ENCODE measurements at places on chromosomes 1 and 21.

DNA sequence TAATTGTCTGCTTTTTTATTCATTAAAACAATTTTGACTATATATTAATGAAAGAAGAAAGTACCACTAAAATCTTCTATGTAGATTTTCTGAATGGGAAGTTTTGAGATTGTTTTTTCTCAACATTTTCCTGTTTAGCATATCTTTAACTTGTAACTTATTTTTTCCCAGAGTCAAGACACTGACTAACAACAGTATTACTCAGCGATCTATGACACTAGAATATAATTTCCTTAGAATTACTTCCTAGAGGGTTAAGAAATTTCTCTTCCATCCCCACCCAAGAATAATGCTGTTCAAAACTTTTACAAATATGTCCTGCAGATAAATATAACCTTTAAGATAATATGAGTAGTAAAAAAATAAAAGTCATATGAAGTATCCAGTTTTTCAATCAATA, 218.2 kb upstream of the NR5A2 start:
- no peak for DNase-seq

- DNase-seq, result no peak
Observed at GRCh38 chr1:154572468-154573167, 5.0 kb downstream of the CHRNB2 start.

DNA sequence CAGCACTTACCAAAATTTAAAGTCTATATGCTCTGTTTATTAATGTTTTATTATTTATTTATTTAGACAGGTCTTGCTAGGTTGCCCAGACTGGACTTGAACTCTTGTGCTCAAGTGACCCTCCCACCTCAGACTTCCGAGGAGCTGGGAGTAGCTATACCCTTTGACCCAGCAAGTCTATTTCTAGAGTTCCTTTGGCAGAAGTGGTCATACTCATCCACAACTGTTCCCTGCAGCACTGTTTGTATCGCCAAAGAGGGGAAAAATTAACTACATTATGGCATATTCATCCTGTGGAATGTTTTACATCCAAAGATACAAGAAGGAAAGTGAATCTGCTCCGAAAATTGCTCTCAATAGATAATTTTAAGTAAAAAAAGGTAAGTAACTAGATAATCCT, 28.5 kb downstream of the CACNA1S start:
- no peak for DNase-seq

GRCh38 chr1:94528826-94529225, 12.7 kb downstream of the F3 start:
- no peak for DNase-seq

DNA sequence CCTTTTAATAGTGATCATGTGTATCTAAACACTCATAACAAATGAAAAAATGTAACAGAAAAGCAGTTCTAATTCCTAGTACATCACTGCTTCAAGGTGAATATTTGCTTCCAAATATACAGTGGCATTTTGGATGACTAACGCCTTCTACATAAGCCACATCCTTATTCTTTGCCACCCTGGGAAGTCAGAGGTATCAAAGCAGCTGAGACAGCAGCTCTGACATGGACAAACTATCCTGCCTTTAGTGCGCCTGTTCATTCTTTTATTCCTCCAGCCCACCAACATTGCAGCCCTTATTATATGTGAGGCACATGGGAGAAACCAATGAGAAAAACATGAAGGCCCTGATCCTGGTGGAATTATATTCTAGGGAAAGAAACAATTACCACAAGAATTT, 183.0 kb downstream of the APP start:
- DNase-seq, result no peak

GRCh38 chr1:156601122-156601830, at the start of gene GPATCH4:
Gene GPATCH4 (minus strand): TSS chr1:156601479.
- DNase-seq, result peak; percentile 73

DNA sequence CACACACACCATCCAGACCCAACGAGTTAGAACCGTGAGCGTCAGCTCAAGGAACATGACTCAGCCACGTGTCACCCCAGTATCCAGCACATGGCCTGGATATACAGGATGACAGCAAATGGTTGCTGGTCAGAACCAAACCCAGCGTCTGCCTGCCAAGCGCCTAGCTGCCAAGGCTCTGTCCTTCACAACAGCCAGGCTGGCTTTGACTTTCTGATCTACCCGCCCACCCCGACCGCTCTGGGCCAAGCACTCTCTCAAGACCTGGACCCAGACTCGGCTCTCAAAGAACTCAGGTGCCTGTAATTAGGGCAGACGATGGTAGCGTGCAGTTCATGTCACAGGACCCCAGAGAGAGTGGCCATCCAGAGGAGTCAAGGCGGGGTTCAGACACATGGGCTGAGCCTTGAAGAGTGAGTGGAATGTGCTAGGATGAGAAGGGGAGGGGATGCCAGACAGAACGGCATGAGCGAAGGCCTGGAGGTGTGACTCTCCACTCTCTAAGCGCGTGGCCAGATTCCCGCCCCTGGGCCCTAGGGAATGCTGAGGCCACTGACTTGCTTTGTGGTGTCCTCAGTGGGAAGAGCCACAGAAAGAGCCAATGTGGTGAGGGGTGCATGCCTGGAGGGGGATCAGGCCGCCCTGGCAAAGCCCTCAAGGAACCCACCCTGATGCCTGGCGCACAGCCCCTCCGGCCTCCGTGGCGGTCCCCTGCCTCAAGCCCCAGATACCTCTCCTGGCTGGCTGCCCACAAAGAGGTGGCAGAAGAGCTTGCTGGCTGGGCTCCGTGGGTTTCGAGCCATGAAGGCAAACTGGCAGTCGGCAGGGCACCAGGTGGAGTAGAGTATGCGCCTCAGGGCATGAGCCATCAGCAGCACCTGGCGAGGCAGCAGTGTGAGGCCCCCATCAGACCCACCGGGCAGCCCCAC, 7.0 kb downstream of the SH2D5 start:
- no peak for DNase-seq

DNA sequence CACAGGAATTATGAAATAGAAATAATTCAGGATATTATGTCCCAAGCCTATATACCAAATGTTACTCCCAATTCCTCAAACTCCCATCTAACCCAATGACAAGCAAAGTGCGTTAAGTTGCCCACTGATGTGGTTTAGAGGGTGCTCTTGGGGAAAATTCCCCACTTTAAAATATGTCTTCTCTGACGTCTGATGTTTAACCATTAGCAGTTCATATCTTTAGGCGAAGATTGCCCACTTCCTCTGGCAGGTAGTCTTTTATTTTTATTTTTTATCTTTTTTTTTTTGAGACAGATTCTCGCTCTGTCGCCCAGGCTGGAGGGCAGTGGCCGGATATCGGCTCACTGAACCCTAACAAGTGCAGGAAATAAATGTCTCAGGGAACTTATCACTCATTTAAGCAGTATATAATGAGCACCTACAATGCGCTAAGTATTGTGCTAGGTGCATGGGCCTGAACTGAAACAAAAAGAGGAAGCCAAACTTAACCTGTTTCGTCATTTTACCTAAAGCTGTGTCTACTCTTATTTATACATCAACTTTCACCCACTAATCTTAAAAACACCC, 1.3 kb upstream of the LYST start:
- DNase-seq, result no peak

GRCh38 chr1:179440971-179441370, 75.2 kb downstream of the AXDND1 start:
- peak; percentile 10 for DNase-seq

DNA sequence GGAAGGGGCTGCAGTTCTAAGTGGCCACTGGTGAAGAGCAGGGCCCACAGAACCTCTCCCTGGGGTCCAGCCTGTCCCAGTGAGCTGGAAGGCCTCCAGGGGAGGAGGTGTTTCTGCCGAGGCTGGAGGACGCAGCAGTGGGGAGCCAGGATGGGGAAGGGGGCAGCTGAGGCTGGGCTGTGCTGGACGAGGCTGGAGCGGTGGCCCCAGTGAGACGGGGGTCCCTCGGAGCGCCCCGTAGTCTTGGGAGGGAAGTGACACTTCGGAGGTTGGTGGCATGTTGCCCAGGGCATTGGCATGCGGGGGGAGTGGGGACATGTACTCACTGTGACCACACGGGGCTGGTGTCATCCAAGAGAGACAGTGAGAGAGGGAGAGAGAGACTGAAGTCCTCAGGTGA, 33.5 kb downstream of the AJAP1 start:
- DNase-seq, result no peak

- no peak for DNase-seq
Observed at GRCh38 chr1:52423771-52424170, 19.4 kb downstream of the PRPF38A start.

DNA sequence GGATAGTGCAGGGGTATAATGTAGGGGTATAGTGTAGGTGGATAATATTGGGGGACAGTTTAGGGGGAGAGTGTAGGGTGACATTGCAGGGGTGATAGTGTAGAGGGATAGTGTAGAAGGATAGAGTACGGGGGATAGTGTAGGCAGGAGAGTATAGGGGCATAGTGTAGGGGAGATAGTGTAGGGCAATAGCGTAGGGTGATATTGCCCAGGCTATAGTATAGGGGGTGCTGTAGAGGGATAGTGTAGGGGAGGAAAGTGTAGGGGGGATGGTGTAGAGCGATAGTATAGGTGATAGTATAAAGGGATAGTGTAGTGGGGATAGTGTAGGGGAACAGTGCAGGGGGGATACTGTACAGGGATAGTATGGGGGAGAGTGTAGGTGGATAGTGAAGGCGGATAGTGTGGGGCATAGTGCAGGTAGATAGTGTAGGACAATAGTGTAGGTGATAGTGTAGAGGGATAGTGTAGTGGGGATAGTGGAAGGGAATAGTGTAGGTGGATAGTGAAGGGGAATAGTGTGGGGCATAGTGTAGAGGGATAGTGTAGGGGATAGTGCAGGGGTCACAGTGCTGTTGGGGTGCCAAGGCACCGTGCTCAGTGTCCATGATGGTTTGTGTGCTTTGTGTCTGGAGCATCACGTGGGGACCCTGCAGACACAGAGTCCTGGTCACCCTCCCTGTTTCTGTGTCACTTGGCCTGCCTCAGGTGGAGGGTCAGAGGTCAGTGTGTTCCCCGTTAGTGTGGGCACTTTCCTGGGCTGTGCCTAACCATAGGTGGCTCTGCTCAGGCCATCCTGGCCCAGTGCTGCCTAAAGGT, 10.5 kb upstream of the ARF1 start:
- DNase-seq, result no peak

- DNase-seq, result no peak
Observed at GRCh38 chr1:160706526-160707235, 4.9 kb downstream of the CD48 start.

Measured in HuH-7 (cell line).